ENCODE measurements at places on chromosomes 2 and 18.

DNA sequence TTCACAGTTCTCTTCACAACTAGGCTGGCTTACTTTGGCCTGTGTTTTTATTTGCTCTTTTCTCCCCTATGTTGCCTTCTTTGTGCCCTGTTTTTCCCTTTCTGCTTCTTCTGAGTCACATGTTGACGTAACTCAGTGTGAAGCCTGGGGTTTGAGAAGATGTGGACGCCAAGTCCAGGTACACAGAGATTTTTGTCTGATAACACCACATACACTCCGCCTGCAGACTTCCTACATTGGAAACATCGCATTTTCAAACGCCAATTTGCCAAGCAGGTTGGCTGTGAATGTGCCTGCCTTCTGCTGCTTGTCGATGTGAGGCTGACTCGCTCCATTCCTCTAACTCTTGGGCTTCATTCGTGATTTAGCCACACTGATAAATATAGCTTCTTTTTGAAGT is 62.6 kb upstream of the FN1 start:
- DNase-seq = peak; percentile 73

- DNase-seq = no peak
Measured at GRCh38 chr18:49376046-49376445, 84.4 kb downstream of the DYM start.

DNA sequence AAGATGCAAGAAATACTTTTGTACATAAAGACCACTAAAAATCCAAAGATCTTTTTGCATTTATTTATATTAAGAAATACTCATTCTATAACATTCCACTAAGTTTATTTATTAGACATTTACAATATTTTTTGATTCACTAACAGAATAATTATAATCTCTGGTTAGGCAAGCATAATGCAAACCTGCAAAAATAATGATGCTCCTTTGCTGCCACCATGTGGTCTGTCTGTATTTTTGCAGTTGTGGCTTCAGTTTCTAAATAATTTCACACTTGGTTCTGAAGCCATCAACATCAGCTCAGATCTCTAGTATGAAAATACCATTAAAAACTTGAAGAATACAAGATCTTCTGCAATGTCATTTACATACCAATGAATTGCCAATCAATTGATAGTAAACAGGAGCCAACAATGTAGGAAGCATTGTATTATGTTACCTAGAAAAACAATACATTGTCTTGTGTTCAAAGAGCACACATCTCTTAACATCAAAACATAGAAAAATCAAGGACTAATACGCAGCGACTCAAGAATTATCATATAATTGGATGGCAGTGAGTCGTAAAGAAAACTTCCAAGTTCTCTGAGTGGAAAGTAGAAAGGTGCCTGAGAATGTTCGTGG is 28.8 kb upstream of the WDR75 start:
- DNase-seq = no peak

DNA sequence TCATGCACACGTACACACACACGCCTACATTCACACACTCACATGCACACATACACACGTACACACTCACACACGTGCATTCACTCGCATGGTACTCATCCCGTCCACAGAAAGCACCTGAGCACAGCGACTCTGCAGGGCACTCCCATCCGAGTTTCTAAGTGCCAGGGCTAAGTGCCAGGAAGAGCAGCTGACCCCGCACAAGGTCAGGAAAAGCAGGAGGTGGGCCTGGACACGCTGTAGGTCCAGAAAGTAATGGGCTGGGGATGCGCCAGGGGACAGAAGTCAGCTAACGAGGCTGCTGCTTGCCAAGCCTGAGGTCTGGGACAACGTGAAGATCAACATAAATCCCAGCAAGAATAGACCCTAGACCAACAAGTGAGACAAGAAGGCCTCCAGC is 15.8 kb downstream of the ADI1 start:
- DNase-seq = no peak

DNA sequence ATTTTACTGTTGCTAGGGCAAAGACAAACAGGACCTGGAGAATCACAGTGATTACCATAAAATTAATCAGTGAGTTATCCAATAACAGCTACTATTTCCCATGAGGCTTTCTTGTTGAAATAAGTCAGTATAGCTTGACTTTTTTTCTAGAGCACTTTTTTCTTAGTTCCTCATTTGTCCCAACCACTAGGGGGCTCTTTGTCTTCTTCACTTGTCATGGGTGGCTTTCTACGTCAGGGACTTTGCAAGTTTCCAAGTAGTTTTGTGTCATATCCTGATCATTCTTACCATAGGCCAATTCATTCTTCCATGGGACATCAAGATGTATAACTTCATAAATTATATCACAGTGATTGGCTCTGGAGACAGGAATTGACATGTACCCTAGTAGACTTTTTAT is 1019.6 kb upstream of the PIK3C3 start:
- peak; percentile 14 for DNase-seq

DNA sequence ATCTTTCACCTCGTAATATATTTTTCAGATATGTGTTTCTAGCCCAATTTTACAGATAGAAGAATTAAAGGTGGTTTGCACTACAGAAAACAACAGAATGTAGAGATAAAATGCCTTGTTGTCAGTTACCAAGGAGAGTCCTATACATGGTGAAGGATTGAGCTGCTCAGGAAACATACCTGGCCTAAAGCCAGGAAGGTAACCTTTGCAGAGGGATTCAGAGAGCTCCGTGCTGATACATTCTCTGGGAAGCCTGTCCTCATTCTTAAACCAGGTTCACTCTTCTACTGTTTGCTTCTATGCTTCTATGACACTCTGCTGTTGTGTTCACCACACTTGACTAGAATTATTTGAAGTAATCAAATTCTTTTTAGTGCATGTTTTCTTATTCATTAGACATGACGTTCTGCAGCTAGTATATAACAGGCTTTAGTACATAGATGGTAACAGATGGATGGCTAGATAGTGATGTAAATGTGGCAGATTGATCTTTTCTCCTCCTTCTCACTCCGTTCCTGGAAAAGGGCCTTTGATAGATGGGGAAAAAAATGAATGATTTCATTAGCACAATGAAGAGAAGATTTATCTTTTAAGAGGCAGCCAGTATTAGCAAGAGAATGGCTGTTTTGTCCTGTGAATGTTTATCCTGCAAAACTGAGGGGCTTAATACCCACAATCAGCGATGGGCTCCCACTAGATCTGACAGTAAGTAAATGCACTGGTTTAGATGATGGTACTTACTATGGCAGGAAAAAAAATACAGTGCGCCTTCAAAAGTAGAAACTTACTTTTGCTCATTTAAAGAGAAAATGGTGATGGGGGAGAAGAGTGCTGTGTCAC is 589.6 kb upstream of the FAM98A start:
- DNase-seq = no peak

- DNase-seq = no peak
Measured at GRCh38 chr18:33802955-33803354, 224.9 kb downstream of the ASXL3 start.

DNA sequence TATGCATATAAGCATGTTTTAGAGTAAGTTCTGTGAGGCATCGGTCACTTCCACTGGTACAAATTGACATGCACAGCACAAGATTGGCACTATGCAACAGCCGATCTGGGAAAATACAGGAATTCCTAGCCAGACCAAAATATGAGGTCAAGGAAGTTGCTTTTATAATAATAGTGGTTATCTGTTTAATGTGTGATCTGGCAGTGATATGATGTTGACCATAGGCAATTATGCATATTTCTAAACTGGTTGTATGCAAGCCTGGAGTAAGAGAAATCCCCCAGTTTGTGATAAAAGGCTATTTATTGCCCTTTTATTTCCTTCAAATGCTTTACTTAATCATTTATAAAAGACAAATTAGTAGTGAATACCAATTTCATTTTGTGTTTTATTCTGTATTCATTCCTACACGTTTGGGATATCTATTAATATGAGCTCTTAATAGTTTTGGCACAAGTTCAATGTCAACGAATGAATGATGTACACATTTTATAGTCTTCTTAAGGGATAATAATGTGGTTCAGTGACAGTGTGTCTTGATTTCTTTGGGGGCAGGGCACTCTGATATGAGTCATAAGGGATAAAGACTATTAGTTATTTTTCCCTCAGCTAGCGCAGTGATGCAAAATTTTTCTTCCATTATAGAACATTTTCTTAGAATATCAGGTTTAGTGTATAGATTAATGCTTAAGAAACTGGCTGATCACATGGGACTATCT is 34.7 kb upstream of the ZEB2 start:
- peak; percentile 25 for DNase-seq

GRCh38 chr2:207895274-207895860 is 125.7 kb upstream of the FZD5 start:
- no peak for DNase-seq

DNA sequence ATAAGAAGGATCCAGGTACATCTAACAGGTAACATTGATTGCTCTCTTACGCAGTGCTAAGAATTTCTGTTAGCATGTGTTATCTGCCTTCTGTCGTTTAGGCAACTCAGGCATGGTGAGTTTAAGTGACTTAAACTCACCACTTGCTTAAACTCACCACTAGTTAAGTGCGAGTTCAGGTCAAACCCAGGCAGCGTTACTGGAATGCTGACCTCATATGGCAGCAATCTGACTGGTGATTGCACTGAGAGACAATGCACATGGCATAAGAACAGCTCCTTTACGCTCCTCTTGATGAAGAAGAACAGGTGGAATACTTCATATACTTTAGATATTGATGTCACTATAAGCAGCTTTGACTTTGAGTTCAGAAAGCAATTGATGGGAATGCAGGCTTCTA is 954.1 kb downstream of the SOCS6 start:
- DNase-seq = no peak

DNA sequence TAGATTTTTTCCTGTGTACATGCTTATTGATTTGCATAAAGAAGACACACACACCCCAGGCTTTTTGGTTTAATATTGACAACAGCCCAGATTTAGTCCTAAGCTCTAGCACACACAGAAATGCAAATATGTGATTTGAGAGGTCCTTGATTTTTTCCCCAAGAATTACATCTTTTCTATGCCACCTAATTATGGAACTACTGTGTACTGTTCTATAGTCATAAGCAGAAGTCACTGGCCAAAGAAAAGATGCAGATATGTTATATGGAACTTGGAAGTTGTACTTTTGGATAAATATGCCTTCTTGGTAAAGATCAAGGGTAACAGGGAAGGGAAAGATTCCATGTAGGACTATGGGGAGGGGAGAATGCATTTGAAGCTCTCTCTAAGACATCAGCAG is 105.6 kb downstream of the SETBP1 start:
- no peak for DNase-seq

GRCh38 chr18:8982416-8983183 is 119.9 kb upstream of the NDUFV2 start:
- DNase-seq = peak; percentile 68

DNA sequence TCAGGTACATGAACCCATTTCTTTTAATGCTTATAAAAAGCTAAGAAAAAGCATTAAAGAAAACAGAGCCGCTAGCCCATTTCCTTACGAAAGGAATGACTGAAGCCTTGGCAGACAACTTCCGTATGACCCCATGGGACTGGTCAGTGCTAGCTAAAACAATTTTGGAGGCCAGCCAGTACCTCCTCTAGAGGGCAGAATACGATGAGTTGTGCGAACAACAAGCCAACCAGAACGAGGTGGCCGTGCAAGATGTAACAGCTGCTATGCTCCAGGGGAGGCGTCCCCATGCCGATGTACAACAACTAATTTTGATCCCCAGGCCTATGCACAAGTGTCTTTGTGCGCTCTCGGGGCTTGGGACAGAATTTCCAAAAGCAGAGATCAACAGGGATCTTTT is 16.7 kb downstream of the MAP3K2 start:
- DNase-seq = no peak

DNA sequence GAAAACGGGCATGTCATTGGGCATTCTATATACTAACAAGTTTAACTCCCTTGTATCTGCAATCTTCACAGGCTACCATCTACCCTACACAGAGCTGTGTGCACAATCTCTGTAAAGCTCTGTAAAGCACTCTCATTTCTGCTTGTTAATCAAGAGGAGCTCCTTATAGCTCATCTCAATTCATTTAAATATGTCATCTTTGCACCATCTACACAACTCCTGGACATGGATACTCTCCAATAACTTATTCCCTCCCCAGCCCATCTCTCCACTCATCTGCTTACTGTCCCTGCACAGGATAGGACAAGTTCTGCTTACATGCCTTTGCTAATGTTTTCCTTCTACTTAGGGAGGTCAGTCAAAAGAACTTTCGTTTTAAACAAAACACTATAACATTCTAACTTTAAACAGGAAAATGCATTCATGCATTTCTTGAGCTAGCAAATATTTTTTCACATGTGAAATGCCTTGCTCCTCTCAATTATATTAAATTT is 61.4 kb downstream of the DPP4 start:
- DNase-seq = no peak

- no peak for DNase-seq
Measured at GRCh38 chr18:46748466-46748865, 8.4 kb downstream of the ST8SIA5 start.

DNA sequence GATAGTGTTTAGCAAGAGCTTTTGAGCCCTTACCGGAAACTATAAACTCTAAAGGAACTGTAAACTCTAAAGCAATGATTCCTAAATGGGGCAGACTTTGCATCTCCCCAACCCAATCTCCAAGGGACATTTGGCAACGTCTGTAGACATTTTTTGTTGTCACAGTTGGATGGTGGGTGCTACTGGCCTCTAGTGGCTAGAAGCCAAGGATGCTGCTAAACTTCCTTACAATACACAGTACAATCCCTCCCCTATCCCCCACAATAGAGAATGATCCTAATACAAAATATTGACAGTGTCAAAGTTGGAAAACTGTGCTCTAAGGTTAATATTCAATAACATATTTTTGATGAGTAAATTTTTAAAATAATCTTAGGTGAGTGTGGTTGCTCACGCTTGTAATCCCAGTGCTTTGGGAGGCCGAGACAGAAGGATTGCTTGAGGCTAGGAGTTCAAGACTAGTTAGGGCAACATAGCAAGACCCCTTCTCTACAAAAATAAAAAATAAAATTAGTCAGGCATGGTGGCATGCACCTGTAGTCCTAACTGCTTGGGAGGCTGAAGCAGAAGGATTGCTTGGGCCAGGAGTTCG is 66.7 kb downstream of the PTPN4 start:
- peak; percentile 45 for DNase-seq

- DNase-seq = no peak
Measured at GRCh38 chr18:48656176-48656575, 117.3 kb downstream of the CTIF start.

GRCh38 chr2:3154146-3154545 is 223.5 kb downstream of the EIPR1 start:
- no peak for DNase-seq

- peak; percentile 100 for DNase-seq
Measured at GRCh38 chr2:69253611-69254301, 133.3 kb downstream of the GFPT1 start.
